ENCODE measurements at places on chromosomes 1 and 21. TPM values are rescaled to one million over a fixed set of nuclear protein-coding genes. Genes with fewer than 3 reads are reported as not detected.

- DNase-seq, result no peak
Measured at GRCh38 chr1:17045634-17046333, 8.0 kb downstream of the SDHB start.

- DNase-seq, result no peak
Measured at GRCh38 chr21:46492851-46493250, 34.2 kb downstream of the DIP2A start.

GRCh38 chr1:111732718-111733117 is 6.5 kb downstream of the INKA2 start:
- no peak for DNase-seq

DNA sequence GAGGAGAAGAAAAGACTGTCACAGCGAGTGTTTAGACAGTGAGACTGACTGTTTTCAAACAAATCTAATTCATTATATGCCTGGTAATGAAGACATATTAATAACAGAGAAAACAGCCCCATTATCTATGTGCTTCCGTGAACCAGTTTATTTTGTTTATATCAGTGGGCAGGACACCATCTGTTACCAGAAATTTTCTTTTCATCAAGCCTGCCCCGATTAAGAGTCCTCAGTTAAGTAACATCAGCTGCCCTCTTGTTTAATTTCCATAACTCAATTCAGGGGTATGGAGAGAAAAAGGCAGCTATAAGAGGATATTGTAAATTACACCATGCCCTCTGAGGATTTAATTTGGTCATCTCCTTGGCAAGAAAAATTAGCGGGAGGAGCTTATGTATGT is 94.0 kb downstream of the TMEM200B start:
- DNase-seq, result no peak

DNA sequence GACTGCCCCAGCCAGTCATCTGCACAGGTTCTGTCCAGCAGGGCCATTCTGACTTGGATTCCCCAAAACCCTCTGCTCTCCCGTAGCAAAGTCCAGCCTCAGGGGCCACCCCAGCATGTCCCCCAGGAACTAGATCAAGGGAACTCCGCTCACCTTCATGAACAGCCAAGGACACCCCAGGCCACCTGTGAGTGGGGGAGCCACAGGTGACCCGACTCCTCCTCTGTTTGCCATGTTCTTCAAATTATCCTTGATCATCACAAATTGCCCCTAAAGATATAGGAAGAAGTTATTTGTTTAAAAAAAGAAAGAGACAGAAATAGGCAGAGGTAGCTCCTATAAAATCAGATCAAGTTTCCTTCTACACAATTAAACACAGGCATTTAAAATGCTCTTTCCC is 475.0 kb downstream of the MATN1 start:
- DNase-seq, result no peak

DNA sequence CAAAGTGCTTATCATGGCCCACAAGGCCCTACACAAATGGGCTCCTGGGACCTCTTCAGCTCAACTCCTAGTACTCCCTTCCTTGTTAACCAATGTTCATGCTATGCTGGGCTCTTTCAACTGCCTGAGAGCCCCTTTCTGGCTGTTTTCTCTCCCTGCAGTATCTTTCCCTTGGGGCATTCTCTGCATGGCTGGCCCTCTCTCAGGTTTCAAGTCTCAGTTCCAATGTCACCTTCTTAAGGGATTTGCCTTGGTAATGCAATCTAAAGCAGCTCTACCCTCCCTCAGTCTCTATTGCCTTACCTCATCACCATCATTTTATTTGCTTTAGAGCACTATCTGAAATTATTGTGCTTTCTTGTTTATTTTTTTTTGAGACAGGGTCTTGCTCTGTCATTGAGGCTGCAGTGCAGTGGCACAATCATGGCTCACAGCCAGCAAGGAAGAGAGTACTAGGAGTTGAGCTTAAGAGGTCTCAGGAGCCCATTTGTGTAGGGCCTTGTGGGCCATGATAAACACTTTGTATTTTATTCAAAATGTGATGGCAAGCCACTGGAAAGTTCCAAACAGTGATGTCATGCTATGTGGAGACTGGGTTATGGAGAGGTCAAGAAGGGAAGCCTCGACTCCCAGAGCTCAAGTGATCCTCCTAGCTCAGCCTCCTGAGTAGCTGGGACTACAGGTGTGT is 63.4 kb upstream of the SRSF10 start:
- no peak for DNase-seq

DNA sequence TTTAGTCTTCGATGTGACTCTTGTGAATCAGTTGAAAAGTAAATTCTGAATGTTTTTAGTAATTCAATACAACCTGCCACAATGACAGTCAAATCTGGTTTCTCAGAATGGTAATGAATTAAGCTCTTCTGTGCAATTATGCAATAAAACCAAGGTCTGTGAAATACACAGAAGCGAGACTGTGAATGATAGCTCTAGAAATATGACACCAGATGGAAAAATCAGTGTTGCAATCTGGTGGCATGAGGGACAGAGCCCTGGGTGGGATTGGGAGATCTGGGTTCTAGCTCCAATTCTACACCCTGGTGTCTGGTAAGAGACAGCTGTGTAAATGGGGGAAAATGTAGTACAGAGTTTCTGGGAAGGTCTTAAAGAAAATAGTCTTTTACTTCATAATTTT is 586.4 kb upstream of the ZRANB2 start:
- no peak for DNase-seq

- DNase-seq, result no peak
Measured at GRCh38 chr1:151133018-151133806, 13.2 kb downstream of the SEMA6C start.

DNA sequence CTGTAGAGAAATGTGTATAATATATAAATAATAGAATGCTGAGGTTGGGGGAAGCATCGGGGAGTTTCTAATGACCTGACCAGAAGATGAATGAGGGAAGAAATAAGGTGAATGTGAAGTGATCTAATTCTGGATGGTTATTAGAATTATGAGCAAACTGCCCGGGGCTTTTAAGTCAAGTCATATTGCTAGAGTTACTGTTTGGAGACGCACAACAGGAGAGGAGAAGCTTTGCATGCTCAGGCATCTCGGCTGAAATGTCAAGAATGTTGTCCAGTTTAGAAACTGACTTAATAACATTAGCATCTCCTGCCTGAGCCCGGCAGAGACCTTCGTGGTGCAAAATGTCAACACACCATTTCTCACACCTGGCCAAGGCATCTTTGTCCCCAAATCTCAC is 119.1 kb downstream of the RRAGC start:
- DNase-seq, result no peak

The ZNF683 gene
- total RNA-seq, result not detected

The B4GALT2 gene
- total RNA-seq, result 93.9 TPM

The PYHIN1 gene
- not detected for total RNA-seq

The KIF21B gene
- 165 TPM for total RNA-seq

The GPATCH4 gene
- 10.3 TPM for total RNA-seq

The KCNJ9 gene
- total RNA-seq, result 14.7 TPM

The PGLYRP4 gene
- not detected for total RNA-seq

The OR2L2 gene
- total RNA-seq, result 1.4 TPM

The MAGI3 gene
- 33.1 TPM for total RNA-seq

The RASSF5 gene
- 0.62 TPM for total RNA-seq
